ENCODE measurements at places on chromosomes 2 and 18. TPM values are rescaled to one million over a fixed set of nuclear protein-coding genes. Genes with fewer than 3 reads are reported as not detected.
A peak's percentile ranks its signal among the peaks of the same experiment; 100 is the strongest.

- DNase-seq = no peak
Measured at GRCh38 chr2:28048341-28048740, 157.8 kb downstream of the BABAM2 start.

DNA sequence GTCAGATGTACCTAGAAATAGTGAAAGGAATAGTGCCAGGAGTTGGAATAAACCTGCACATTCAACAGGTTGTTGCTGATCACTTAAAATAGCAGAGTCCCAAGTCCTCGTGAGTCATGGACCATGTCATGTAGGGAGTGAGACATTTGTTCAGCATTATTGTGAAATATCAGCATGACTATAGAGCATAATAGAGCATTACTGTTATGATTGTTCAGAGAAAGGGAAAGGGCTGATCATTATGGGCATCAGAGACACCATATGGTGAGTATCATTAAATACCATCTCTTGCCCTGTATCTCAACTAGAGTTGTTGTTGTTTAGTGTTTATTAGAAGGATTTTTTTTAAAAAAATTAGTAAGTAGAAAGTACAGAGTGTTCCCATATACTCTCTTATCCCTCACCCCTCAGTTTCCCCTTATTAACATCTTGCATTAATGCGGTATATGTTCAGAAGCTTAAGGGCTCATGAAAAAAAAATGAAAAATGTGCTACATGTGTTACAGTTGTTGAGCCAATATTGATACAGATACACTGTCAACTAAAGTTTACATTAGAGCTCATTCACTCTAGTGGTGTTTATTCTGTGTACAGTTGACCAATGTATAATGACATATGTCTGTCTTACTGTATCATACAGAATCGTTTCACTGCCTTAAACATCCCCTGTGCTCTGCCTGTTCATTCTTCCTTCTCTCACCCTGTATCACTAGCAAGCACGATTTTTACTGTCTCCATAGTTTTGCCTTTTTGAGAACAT, 5.7 kb downstream of the ELAC1 start:
- no peak for DNase-seq

- no peak for DNase-seq
Measured at GRCh38 chr18:9001209-9001608, 101.3 kb upstream of the NDUFV2 start.

DNA sequence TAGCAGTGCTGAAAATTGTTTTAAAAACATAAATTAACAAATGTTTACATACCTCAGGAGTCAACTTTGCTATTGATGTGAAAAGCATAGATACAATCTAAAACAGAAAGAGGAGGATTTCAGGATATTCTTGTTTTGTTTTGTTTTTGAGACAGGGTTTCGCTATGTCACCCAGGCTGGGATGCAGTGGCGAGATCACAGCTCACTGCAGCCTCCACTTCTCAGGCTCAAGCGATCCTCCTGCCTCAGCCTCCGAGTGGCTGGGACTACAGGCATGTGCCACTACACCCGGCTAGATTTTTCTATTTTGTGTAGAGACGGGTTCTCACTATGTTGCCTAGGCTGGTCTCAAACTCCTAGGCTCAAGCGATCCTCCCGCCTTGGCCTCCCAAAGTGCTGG, 60.6 kb downstream of the C2orf74 start:
- DNase-seq = no peak

- DNase-seq = no peak
Measured at GRCh38 chr18:29123706-29124530, 947.0 kb upstream of the CDH2 start.

DNA sequence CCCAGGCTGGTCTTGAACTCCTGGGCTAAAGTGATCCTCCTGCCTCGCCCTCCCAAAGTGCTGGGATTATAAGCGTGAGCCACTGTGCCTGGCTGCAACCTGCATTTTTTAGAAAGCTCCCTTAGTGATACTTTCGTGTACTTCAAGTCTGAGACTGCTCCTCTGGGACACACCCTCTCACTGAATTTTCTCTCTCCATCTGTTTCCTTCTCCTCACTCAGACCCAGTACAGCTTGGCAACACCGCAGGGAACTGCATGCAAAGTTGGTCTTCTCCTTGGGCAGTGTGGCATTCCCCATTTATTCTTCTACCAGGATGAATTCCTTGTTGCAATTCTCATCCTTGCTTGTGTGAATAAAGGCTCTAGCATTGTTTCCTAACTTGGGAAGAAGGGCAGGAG, 175.9 kb downstream of the LPIN1 start:
- no peak for DNase-seq

DNA sequence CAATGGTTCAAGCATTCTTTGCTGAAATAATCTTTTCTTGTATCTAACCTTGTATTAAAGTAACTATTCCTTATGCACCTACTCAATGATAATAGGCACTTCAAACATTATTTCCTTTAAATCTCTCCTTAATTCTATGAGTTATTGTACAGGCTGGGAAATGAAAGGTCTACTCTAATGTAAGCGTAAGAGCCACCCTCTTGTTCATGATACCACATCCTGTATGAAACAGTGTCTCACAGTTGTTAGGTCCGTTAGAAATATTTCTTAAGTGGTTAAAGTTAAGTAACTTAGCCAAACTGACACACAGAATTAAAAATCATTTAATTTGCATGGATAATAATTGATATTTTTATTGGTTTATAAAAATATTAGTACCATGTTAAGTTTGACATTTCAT, 162.5 kb upstream of the RPRM start:
- DNase-seq = no peak

- DNase-seq = peak; percentile 84
Measured at GRCh38 chr2:120312860-120313694, 32.9 kb upstream of the INHBB start.

The MC2R gene
- not detected for total RNA-seq

The MALL gene
- total RNA-seq = 1.4 TPM

Data from neural progenitor cell (in vitro differentiated cells).